ENCODE measurements at places on chromosomes 11 and 22.

- DNase-seq: no peak
Measured at GRCh38 chr11:100929377-100929776, 200.2 kb downstream of the PGR start.

- peak; percentile 46 for DNase-seq
Measured at GRCh38 chr11:134261626-134262488, 8.5 kb downstream of the ACAD8 start.

DNA sequence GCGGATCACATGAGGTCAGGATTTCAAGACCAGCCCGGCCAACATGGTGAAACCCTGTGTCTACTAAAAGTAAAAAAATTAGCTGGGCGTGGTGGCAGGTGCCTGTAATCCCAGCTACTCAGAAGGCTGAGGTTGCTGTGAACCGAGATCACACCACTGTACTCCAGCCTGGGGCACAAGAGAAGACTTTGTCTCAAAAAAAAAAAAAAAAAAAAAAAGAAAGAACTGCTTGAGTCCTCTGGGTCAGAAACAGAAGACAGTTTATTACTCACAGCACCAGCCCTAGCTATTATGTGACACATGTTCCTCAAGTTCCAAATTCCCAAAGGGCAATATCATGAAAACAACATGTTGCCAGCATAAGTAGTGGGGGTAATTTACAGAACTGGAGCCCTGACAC is 1014.1 kb upstream of the RAG2 start:
- DNase-seq: no peak

- no peak for DNase-seq
Measured at GRCh38 chr11:2808850-2809846, 76.4 kb downstream of the CDKN1C start.

GRCh38 chr11:120401506-120401905 is 65.3 kb downstream of the ARHGEF12 start:
- no peak for DNase-seq
